PC-3 (cell line): ENCODE measurements at places on chromosomes 7 and 10. TPM values are rescaled to one million over a fixed set of nuclear protein-coding genes. Genes with fewer than 3 reads are reported as not detected.

The GIMAP1 gene
- total RNA-seq = not detected in 2 replicates

The TUBB8 gene
- total RNA-seq = not detected in 2 replicates

DNA sequence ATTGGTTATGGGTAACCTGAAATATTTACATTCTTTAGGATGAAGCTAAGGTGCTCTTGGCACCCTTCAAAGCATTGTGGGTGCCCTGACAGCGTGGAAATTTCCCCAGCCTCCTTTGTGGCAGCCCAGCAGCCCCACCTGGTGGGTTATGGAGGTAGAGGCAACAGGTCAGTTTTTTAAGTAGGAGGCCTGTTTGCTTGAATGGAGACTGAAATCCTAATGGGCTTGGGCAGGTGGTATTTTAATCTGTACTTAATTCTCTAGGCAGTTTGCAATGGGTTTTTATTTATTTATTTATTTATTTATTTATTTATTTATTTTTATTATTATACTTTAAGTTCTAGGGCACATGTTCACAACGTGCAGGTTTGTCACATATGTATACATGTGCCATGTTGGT, 139.4 kb downstream of the EPC1 start:
- peak; percentile 63 for DNase-seq

The KIAA1549 gene
- total RNA-seq = 7.5 and 8.2 TPM in 2 replicates

- DNase-seq = no peak
These were observed 240.3 kb downstream of the RNLS start for GRCh38 chr10:88342733-88343310.
